ENCODE measurements at places on chromosomes 4 and X.

GRCh38 chr4:147160908-147161513 lies 215.3 kb upstream of the TTC29 start:
- DNase-seq: no peak

- no peak for DNase-seq
Observed at GRCh38 chrX:14939644-14940043, 66.4 kb downstream of the MOSPD2 start.

- DNase-seq: no peak
Observed at GRCh38 chr4:139973616-139974015, 180.4 kb downstream of the MAML3 start.

DNA sequence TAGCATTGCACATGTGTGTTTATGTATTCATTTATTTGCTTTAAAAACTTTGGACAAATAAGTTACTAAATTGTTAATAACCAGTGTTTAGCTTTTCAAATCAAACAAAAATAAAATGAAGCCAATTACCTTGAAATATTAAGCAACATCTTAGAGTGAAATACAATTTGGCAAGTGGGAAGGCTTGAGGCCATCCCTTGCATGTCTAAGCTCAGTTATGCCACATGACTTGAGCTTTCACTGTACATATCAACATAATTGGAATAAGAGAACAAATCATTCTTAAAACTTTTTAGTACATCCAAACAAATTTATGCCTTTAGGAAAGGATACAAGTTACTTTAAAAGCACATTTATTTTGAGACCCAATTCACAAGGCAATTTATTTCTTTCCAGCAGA lies 640.6 kb downstream of the SPRY1 start:
- DNase-seq: no peak

DNA sequence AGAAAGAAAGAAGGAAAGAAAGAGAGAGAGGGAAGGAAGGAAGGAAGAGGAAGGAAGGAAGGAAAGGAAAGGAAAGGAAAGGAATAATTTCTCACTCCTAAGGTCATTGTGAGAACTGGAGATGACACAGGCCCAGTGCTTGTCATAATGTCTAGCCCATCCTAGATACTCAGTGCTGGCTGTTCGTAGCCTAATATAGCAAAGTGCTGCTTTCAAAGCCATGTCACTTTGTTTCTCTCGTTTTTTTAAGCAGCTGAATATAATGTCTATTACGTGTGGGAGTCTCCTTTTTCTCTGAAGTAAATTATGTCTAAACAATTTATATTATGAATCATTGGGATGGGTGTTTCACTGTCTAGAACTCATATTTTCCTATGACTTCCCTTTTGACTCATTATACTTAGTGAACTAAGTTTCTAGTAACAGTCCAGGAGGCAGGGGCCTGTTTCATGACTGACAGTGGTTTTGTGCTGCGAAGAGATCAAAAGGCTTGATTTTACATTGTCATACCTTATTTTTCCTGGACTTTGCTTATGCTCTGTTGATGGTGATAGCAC lies 327.0 kb upstream of the ZFP42 start:
- no peak for DNase-seq

GRCh38 chr4:26356081-26356501 lies 35.3 kb downstream of the RBPJ start:
- no peak for DNase-seq

- DNase-seq: no peak
Observed at GRCh38 chr4:146458594-146458993, 63.1 kb downstream of the SLC10A7 start.

DNA sequence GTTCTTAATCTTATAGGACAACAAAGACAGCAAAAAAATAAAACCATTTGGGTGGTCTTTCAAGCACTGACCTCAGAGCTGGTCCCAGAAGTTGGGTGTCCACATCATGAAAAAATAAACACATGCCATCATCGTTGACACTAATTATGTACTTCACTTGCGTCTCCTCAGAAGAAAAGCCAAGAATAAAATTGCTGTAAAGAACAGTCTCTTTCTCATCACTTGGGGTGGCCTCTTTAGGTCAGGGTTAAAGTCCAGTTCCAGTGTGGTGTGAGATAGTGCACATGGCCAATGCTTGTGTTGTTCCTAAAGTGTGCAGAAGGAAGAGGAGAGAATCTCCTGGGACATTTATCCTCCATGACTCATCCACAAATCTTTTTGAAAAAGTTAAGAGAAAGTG lies 49.5 kb upstream of the IBSP start:
- no peak for DNase-seq

DNA sequence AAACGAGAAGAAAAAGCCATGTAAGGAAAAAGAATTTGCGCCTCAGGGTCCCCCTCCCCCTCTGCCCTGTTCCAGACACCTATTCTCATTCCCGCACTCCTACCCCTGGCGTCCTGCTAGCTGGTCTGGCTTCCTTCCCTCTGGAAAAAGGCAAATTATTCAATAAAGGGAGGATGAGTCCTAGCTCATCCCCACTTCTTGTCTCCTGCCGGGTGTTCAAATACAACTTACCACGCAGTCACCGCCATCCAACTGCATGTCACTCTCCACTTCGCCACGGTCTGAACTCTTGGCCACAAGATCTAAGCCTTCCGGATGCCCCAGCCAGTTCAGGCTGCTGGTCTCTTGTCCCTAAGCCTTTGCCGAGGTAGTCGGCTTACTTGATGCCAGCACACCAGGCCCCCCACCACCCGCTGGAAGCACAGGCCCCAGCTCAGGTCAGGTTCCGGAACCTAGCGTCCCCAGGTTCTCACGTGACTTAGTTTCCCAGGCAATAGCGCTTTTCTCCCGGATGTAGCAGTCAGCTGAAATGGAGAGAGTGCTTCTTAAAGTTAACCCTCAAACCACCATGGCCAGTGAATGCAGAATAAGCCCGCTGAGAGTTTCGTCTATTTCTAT lies 209.6 kb upstream of the SPIN4 start:
- DNase-seq: peak; percentile 74

DNA sequence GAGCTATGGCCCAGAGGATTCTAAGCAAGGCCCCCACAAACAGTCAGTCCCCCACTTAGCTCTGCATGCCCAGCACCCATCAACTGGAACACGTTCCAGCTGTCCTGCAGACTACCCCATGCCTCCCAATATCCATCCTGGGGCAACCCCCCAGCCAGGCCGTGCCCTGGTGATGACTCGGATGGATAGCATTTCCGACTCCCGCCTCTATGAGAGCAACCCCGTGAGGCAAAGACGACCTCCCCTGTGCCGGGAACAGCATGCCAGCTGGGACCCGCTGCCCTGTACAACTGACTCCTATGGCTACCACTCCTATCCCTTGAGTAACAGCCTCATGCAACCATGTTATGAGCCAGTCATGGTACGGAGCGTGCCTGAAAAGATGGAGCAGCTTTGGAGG lies 32.0 kb downstream of the LAS1L start:
- no peak for DNase-seq

- no peak for DNase-seq
Observed at GRCh38 chrX:129792586-129793291, 13.0 kb downstream of the SASH3 start.

- no peak for DNase-seq
Observed at GRCh38 chrX:33721927-33722326, 410.2 kb downstream of the FAM47A start.

DNA sequence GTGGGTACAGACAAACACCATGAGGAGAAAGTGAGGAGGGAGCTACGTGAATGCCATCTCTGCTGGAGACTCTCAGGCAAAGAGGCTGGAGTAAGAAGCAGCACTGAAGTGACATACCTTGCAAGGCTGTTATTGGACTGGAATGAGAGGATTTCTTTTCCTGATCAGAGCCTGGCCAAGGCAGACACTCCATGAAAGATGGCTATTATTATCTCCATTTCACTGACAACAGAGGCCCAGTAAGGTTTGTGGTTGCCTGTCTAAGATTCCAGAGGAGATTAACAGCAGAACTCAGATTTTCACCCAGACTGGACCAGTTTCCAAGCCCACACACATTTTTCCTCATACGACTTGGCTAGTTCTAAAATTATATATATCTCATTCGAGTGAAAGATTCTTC lies 162.0 kb upstream of the EOLA2 start:
- DNase-seq: no peak

GRCh38 chr4:85452058-85452731 lies 22.8 kb upstream of the ARHGAP24 start:
- DNase-seq: no peak

- no peak for DNase-seq
Observed at GRCh38 chr4:6695660-6696610, 2.3 kb downstream of the S100P start.

DNA sequence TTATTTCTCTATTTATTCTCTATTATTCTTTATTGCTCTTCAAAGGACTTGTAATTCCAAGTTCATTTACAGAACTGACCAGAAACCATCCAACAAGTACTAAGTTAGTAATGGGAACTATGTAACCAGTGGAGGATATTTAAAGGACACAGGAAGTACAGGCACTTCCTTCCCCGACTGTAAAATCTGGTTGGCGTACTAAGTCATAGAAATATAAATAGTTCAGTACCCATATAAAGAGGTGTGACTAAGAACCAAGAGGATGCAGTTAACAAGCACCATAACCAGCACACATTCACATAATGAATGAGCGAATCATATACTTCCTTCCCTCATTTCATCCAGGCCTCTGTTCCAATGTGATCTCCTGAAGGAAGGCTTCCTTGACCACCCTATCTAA lies 3.6 kb upstream of the EIF4E start:
- no peak for DNase-seq

DNA sequence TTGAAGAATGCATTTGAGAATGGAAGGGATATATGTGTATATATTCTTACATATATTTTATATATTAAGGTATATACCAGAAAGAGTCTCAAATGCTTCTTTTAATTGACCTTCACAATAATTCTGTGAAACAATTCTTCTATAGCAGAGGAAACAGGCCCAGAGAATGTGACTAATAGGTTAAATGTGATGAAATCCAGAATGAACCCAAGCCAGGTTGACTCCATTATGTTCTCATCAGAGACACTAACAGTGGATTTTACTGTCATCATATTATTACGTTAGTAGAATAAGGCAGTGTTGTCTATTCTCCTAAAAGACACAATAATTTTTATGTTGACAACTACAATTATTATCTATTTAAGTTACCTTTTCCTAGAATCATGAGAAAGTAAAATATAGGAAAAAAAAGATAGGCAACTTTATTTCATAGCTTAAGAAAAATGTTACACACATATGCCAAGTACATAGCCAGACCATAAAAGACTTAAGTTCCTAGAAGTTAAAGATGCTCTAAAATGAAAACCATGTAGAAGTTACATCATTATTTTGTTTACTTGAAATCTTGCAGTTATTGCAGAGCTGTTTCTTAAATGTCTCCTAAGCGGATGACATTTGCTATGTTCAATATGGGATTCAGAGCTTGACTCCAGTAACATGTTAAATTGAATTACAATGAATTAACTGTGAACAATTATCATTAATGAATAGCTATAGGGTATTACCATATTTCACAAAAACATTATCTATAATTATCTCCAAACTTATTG lies 56.2 kb upstream of the ANKRD50 start:
- DNase-seq: no peak

DNA sequence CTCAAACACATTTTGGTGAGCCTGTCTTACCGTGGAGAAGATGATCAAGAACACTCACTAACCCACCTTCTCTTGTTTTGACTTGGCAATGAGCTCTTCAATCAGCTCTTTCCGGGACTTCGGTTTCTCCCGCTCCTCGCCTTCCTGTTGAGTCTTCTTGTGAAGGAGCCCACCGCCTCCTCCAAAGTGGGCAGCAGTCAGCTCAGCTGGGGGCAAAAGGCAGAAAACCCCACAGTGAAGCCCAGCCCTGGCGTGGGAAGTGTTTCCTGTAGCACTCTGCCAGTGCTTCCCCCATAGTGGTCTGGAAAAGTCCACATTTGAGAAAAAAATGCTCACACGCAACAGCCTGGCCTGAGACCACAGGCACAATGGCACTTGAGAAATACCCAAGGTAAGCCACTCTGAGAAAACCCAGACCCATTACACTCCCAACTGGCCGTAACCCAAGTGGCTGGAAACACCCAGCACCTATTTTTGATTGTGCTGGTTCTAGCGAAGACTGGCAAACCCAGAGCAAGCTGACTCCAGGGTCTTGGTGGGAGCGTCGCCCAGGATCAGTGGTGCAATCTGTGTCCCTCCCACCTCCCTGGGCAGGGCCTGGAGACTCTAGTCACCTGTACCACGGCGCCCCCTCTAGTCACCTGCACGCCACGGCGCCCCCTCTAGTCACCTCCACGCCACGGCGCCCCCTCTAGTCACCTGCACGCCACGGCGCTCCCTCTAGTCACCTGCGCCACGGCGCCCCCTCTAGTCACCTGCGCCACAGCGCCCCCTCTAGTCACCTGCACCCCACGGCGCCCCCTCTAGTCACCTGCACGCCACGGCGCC lies 8.6 kb downstream of the NOP14 start:
- DNase-seq: no peak

DNA sequence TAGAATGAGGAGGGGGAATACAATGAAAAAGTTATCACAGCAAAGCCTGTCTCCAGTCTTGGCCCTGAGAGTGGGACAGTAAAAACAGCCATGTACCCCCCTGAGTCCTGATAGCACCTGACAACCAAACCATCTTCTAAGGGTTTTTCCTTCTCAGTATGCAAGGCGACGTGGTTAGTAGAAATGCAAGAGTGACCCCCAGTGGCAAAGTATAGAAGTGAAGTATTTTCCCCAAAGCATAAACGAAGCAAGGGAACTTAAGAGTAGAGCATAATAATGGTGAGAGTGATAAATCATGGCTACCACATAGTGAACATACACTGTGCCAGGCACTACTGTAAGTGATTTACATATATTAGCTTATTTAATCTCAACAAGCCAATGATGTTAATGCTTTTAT lies 52.8 kb downstream of the FAM47C start:
- DNase-seq: no peak

DNA sequence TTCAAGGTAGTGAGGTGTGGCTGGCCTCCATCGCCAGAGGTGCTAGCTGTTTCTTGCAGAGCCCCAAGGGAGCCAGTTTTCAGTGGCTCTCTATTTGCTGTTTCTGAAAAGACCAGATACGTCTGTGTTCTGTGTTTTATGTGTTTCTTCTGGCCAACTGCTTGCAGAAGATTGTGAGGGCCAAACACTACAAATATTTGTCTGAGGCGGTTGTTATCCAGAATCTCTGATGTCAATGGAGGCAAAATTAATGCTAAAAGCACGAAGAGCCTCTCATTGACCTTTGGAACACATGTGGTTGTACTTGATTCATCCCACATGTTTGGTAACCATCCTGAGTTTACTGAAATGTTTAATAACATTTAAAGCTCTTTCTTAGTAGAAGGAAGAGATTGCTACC lies 113.9 kb downstream of the CT47B1 start:
- DNase-seq: no peak

GRCh38 chrX:22165732-22166457 lies 106.8 kb upstream of the CBLL2 start:
- DNase-seq: no peak

DNA sequence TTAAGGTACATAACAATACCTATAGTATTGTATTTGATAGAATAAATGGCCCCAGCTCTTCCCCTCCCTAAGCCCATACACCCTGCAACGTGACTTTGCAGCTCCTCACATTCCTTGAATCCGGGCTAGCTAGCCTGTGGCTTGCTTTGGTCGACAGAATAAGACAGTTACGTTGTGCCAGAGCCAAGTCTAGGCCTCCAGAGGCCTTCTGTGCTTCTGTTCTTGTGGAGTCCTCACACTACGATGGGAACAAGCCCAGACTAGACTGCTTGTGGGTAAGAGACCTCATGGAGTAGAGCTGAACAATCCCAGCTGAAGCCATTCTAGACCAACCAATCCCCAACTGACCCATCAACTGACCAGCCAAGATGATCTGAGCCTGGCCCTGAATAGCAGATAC lies 102.4 kb upstream of the PLAC1 start:
- no peak for DNase-seq

- peak; percentile 58 for DNase-seq
Observed at GRCh38 chr4:185054886-185055285, 36.6 kb downstream of the HELT start.

- DNase-seq: no peak
Observed at GRCh38 chr4:93918856-93919255, 90.3 kb downstream of the ATOH1 start.

All from ecto neural progenitor cell (in vitro differentiated cells).